ENCODE measurements at places on chromosomes 7 and 10.
A peak's percentile ranks its signal among the peaks of the same experiment; 100 is the strongest.

- no peak for DNase-seq
Measured at GRCh38 chr10:128008521-128009250, 101.8 kb downstream of the PTPRE start.

DNA sequence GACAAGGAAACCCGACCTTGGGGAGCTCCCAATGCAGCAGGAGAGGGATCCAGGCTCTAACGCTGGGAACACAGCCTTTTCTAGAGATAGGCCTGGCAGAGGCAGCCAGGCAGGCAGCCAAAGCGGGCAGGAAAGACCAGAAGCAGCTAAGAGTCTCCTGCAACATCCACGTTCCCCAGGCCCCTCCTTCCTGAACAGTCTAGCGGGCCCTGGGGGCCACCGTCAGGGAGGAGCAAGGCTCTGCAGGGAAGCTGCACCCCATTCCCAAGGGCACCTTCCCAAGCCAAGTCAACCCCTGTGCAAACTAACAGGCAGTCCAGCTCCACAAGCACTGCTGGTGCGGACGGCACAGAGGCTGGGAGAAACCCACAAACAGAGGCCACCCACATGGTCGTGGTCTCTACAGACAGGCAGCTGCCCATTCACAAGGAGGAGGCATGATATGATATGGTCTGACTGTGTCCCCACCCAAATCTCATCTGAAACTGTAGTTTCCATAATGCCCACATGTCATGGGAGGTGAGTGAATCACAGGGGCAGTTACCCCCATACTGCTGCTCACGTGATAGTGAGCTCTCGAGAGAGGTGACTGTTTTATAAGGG is 115.7 kb downstream of the MAD1L1 start:
- no peak for DNase-seq

- no peak for DNase-seq
Measured at GRCh38 chr7:125059861-125060456, 130.3 kb upstream of the POT1 start.

- no peak for DNase-seq
Measured at GRCh38 chr10:26983156-26983555, 117.1 kb downstream of the ANKRD26 start.

DNA sequence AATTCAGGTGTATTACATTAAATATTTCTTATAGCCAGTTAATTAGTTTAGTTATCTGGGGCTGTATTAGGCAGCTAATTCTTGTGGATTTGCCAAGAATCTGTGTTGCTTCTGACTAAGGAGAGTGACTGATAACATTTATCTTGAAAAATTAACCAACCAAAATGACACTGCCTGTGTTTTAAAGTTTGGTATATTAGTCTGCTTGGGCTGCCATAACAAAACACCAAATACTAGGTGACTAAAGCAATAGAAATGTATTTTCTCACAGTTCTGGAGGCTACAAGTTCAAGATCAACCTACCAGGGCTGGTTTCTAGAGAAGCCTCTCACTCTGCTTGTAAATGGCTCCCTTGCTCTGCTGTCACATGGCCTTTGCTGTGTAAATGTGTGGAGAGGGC is 12.9 kb downstream of the EXOC4 start:
- no peak for DNase-seq

GRCh38 chr10:79244841-79245504 is 102.3 kb upstream of the PPIF start:
- no peak for DNase-seq

GRCh38 chr10:76211691-76212090 is 780.3 kb downstream of the LRMDA start:
- DNase-seq = no peak

DNA sequence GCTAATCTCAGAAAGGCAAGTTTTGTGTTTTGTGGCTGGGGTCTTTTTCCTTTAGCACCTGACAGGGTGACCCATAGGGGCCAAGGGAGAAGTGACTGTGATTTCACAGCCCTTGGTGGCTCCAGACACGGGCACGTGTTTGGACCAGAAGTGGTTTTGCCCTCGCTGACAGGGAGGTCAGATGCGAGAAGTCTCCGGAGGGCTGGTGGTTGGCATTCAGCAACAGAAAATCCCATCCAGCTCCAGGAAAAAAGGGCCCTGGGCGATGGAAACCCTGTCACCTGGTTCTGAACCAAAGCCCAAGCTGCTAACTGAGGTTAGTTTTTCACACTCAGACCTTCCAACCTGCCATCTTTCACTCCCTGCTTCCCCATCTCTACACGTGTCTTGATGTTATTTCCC is 272.9 kb downstream of the TRIL start:
- no peak for DNase-seq

DNA sequence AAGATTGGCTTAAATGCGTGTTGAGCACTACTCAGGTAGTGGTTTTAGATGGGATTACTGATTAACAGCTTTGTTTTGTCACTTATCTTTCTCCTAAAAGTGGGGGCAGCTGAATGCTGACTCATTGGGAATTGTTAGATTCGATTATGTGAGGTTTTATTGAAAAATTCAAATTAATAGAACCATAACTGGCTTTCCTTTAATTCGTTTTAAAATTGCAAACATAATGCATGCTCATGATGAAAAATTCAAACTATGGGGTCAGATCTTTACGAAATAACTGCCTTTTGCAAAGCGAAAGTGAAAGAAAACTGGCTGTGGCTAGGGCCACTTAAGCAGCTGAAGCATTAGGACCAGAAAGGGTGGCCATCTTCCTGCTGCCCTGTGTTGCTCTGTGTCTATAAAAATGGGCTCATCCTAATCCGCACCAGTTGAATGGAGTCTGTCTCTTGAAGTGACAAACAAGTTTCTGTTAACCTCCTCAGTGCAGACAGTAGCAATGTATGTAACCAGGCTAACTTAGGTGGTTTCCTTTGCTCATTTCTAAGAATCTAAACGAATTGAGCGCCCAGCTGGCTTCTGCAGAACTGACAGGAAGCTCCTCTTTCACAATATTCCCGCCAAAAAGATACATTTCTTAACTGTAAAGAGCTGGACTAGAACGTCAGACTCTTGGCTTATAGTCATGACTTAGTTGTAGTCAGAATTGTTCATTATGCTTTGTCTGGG is 27.8 kb downstream of the DENND10 start:
- no peak for DNase-seq

DNA sequence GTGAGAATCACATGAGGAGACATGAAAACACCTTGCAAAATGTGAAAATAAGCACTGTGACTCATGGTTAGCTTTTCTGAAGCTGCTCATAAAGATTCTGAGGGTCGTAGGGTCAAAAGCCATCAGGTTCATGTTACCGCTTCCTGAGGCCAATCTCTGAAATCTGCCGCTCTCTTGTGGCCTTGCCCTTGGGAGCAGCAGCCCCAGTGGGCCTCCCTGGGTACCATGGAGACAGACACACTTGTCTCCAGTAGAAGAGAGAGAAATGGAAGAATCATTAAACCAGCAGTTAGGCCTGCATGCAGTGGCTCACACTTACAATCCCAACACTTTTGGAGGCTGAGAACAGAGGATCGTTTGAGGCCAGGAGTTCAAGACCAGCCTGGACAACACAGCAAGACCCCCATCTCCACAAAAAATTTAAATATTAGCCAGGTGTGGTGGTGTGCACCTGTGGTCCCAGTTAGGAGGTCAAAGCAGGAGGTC is 42.8 kb downstream of the NIPSNAP2 start:
- no peak for DNase-seq

GRCh38 chr7:28362812-28363211 is 49.5 kb upstream of the CREB5 start:
- no peak for DNase-seq

GRCh38 chr10:26869528-26869927 is 8.8 kb upstream of the ABI1 start:
- no peak for DNase-seq

- no peak for DNase-seq
Measured at GRCh38 chr7:1290026-1290678, 57.5 kb downstream of the UNCX start.

- DNase-seq = no peak
Measured at GRCh38 chr10:20300735-20301134, 484.5 kb downstream of the PLXDC2 start.

- DNase-seq = no peak
Measured at GRCh38 chr7:114196517-114196916, 218.1 kb upstream of the FOXP2 start.

GRCh38 chr10:60834401-60834800 is 56.1 kb downstream of the CDK1 start:
- DNase-seq = no peak

- DNase-seq = no peak
Measured at GRCh38 chr10:86970982-86971231, 2.6 kb downstream of the ADIRF start.

GRCh38 chr10:6920072-6921019 is 340.3 kb upstream of the PRKCQ start:
- peak; percentile 63 for DNase-seq

GRCh38 chr10:122421054-122421625 is 33.3 kb upstream of the ARMS2 start:
- no peak for DNase-seq

- DNase-seq = no peak
Measured at GRCh38 chr10:103491729-103492364, 1.7 kb upstream of the NEURL1 start.

- no peak for DNase-seq
Measured at GRCh38 chr10:78182841-78183240, 149.2 kb downstream of the RPS24 start.

DNA sequence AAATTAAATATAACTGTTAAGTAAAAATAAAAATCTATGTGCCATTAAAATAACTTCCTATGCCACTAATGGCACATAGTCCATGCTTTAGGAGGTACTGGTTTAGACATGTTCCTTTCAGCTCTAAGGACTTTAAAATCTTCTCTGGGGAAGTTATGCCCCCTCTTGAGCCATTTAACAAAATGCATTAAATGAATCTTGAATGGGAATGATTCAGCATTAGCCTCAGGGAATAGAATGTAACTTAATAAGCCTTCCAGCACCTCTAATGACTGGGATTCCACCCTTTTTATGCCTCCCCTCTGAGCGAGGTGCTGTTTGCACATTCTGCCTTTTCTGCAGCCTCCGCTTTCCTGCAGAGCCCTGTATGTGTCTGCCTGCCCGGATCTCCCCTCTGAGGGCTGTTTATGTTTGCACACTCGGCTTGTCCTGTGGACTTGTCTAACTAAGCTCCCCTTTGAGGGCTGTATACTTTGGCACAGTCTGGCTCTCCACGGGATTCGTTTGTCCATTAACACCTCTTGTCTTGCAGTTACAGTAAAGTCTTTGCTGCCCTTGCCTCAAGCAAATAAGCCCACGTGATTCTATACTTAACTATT is 108.4 kb upstream of the HPS1 start:
- no peak for DNase-seq

- no peak for DNase-seq
Measured at GRCh38 chr10:103688491-103688890, 166.9 kb downstream of the SH3PXD2A start.

DNA sequence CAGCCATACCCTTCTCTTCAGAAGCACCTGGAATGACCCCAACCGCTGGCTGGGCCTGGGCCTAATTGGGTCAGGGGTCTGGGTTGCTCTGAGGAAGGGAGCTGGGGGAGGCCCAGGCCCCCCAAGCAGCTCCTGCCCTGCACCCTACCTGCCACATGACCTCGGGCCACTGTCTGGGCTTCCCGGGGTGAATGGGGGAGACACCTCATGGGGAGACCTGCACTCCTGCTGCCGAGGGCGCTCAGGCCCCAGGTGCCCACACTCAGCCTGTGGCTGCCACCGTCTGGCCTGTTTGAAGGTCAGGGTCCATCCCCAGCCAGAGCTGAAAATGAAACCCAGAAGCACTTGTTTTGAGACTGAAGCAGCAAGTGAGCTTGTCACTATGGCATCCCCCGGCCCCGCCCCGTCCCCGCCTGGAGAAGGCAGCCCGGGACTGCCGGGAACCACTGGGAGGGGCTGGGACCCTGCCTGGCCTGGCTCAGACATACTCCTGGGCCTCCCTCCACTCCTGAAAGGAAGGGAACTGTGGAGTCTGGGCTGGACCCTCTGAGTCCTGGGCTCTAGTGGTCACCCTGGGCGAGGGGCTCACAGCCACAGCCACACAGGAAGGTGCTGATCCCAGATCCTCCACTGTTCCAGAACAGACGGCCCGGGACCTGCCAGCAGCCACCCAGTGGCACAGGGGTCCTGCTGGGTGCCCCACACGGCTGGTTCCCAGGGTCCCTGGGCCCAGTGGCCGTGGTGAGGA is 7.4 kb upstream of the MICALL2 start:
- no peak for DNase-seq

- peak; percentile 25 for DNase-seq
Measured at GRCh38 chr7:36986948-36987724, 262.8 kb upstream of the AOAH start.

GRCh38 chr7:55145606-55146005 is 126.8 kb downstream of the EGFR start:
- no peak for DNase-seq

- no peak for DNase-seq
Measured at GRCh38 chr7:30533886-30534285, 29.3 kb upstream of the GGCT start.

GRCh38 chr10:133462512-133463305 is 9.0 kb downstream of the SCART1 start:
- no peak for DNase-seq

DNA sequence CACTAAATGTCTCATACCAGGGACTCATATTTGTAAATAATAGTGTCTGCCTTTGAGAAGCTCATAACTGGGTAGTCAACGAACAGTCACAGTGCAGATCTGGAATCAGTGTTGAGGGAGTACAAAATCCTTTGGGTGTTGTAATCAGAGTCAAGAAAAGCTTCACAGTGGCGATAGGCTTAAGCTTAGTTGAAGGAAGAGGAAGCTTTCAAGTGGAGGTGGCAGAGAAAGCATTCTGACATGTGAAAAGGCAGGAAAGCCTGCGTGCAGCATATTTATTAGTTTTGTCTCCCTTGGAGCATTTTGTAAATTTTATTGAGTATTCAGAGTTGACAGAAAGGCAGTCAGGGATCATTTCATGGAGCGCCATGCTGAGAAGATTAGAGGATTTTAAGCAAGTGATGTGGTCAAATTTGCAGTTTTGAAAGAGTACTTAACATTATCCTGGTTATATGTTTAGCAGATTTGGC is 104.9 kb downstream of the ADK start:
- no peak for DNase-seq

GRCh38 chr10:116554628-116555027 is 8.9 kb downstream of the PNLIP start:
- no peak for DNase-seq

DNA sequence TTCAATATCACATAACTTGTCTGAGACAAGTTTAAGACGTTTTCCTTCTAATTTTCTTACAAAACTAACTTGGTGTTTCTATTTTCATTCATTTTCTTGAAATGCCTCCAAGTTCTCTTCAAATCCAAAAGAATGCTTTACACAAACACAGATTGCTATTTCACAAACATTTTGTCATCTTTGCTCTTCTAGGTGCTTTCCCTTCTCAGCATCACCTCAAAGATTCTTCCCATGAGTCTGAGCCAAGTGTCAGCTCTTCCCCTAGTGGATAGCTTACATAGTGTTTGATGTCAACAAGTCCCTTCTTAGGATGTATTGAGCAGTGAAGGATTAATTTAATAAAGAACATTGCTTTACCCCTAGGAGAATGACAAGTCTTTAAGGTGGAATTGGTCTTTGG is 38.1 kb upstream of the SEMA3A start:
- DNase-seq = no peak

DNA sequence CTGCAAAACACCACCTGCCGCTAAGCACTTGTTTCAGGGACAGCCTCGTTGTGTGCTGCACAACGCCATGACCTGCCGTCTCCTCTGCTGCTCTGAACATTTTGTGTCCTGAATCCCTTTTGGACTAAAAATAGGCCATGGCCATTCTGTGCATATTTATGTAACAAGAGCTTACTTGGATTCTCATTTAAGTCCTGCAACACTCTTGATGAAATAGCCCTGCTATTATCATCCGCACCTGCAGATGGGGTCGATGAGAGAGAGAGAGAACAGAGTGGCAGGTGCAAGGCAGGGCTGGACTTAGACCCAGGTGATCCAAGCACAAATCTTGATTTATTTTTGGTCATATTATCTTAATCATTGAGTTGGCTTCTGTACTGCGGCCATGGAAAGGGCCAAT is 121.2 kb upstream of the PRKCQ start:
- no peak for DNase-seq

Measured in activated naive CD8-positive, alpha-beta T cell treated with anti-CD3 and anti-CD28 coated beads, Interleukin-2, amount 50 U/mL, for 16 hours (primary cell).